ENCODE measurements at places on chromosomes 5 and 9. TPM values are rescaled to one million over a fixed set of nuclear protein-coding genes. Genes with fewer than 3 reads are reported as not detected.

DNA sequence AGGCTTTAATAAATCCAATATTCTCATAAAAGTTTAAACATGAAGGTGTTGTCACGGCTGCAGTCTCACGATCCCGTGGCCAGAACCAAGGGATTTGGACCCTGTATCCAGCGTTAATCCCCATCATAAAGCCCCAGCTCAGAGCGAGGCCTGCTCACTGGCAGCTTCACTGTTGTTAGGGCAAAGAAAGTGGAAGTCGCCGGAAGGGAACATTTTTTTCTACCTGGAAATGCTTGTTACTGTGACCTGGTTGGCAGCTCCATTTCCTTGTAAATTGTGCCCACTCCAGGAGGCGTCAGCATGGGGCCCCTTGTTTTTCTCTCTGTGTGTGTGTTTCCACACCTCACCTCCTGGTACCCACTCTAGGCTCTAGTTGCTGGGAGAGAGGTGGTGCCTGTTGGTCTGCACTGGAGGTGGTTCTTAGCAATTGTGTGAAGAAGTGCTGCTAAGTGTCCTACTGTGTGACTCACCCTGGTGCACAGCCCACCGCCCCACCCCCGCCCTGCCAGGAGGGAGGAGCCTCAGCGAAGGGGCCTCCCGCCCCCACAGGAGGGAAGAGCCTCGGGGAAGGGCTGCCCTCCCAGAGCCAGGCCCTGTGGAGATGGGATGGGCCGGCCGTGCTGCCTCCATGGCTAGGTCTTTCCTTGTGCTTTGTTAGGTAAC lies 105.1 kb downstream of the EHMT1 start:
- DNase-seq = peak; percentile 19
- H3K4me1 ChIP-seq = peaks cover 4% of the 10 kb centered on the region
- no peak overlapping the region for H3K27ac ChIP-seq
- no peaks in the 10 kb centered on the region for H3K27me3 ChIP-seq
- H3K4me3 ChIP-seq = no peak overlapping the region
- H3K36me3 ChIP-seq = peaks cover 6% of the 10 kb centered on the region

DNA sequence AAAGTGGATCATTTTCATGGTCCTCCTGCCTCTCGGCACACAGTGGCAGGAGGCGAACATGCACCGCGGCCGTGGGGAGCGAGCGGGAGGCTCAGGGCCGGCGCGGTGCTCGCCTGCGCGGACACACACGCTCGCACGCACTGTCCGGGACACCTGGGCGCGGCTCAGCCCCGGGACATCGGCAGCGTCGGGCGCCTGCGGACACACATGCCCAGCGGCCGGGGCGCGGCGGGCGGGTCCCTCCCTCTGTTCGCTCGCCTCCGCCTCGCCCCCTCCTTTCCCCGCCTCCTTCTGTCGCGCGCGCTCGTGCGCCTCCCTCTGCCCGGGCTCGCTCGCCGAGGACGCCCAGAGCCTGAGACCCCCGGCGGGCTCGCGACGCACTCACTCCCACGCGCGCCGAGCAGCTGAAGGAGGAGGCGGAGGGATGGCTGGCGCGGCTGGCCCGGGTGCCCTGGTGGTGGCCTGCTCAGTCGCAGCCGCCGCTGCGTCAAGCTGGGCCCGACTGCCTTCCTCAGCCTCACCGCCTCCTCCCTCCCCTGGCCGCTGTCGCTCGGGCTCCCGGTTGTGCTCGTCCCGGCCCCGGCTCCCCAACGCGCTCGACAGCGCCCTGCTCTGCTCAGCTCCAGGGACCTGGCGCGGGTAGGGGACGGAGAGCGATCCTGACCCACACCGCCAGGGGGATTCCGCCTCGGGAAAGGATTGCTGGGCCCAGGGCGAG lies at the start of gene FRMD3:
Gene FRMD3 (minus strand): TSS at position 230 of the 718 bp plus-strand sequence. CDS start 170 bp downstream, at position 60.
- H3K27ac ChIP-seq = no peak within 1 kb of the TSS
- H3K4me1 ChIP-seq = peaks cover 6% of the 10 kb centered on the region
- peak; percentile 48 for DNase-seq
- peaks cover 10% of the 10 kb centered on the region for H3K27me3 ChIP-seq
- H3K36me3 ChIP-seq = no peaks in the 10 kb centered on the region
- H3K4me3 ChIP-seq = peak within 1 kb of the TSS; percentile 63

GRCh38 chr9:99722877-99723276 lies 98.8 kb upstream of the NR4A3 start:
- no peaks in the 10 kb centered on the region for H3K36me3 ChIP-seq
- DNase-seq = no peak
- no peak overlapping the region for H3K27ac ChIP-seq
- no peaks in the 10 kb centered on the region for H3K4me1 ChIP-seq
- no peaks in the 10 kb centered on the region for H3K27me3 ChIP-seq

DNA sequence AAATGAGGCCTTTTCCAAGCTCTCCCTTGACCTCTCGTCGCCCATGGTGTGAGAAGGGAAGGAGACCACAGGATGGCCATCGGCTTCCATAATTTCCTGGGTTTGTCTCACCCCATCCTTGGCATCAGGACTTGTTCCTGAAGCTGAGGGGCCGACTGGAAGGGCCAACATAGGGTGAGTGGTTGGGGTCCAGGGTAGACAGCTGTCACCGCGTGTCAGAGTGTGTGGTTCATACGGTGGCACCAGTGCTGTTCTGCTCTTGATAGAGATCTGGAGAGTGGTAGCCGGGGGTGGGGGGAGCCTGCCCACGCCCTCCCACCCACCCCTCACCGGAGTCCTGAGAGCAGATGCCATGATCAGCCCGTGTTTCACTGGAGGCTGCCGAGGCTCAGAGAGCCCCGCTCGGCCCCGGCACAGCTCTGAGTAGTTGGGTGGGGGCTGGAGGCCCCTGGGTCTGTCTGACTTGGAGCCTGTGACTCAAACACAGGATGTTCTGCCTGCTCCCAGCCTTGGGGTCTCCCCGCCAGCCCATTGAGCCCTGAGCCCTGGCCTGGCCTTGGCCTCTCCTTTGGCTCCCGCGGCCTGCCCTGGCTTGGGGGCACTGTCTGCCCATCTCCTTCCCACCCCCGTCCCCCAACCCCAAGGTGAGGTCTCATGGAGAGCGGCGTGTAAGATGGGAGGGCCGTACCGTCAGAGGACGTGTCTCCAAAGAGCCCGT lies 53.1 kb upstream of the IER5L start:
- DNase-seq = no peak
- H3K27me3 ChIP-seq = no peaks in the 10 kb centered on the region
- H3K36me3 ChIP-seq = no peaks in the 10 kb centered on the region
- peaks cover 1% of the 10 kb centered on the region for H3K4me1 ChIP-seq
- H3K27ac ChIP-seq = no peak overlapping the region
- H3K4me3 ChIP-seq = no peak overlapping the region

GRCh38 chr9:114643001-114643400 lies 14.6 kb downstream of the TEX53 start:
- DNase-seq = no peak
- no peaks in the 10 kb centered on the region for H3K36me3 ChIP-seq
- H3K27me3 ChIP-seq = no peaks in the 10 kb centered on the region
- no peaks in the 10 kb centered on the region for H3K4me1 ChIP-seq

DNA sequence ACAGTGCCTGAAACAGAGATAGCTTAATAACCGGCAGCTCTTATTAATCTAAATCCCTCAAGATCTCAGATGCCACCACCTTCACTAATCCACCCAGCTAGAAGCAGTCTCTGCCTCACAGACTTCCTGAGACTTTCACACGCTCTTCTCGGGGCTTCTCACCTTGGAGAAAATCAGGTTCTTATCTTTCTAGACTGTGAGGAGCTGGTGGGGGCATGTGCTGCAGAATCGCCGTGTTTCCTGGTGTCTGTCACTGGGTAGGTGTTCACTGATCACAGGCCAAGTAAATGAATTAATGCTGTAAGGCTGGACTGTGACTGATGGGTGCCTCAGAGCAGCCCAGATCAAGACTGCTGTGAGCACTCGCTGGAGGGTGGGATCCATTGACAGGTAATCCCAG lies 101.7 kb downstream of the PSD2 start:
- H3K4me3 ChIP-seq = no peak overlapping the region
- no peak for DNase-seq
- no peak overlapping the region for H3K27ac ChIP-seq
- no peaks in the 10 kb centered on the region for H3K36me3 ChIP-seq
- H3K4me1 ChIP-seq = no peaks in the 10 kb centered on the region
- H3K27me3 ChIP-seq = peaks cover 49% of the 10 kb centered on the region

- peak overlapping the region; percentile 98 for H3K27ac ChIP-seq
- peaks cover 13% of the 10 kb centered on the region for H3K4me1 ChIP-seq
- H3K4me3 ChIP-seq = peak overlapping the region; percentile 87
- H3K36me3 ChIP-seq = no peaks in the 10 kb centered on the region
Measured at GRCh38 chr5:133052317-133053175, 733 bp downstream of the HSPA4 start.

DNA sequence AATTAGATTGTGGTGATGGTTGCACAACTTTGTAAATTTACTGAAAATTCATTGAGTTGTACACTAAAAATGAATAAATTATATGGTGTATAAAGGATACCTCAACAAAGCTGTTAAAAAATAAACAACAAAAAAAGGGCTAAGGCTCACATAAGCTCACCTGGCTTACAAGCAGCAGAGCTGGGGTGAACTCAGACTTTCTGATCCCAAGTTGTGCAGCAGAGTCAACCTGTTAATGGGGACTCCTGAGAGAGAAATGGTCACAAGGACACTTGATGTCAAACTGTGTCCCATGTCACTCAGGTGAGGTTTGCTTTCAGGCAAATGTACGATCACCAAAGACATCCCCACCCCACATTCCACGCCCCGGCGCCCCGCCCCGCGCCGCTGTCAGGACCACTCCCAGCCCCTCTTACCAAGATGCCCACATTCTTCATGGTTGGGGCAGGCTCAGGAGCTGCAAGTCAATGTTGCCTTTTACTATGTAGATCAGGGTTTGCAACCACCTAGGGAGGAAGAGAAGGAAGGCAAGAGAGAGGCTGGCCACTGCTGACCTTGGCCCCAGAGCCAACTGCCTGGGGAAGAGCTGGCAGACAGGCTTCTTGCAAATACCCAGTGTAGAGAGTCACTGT lies 22.4 kb upstream of the SLC36A1 start:
- H3K4me1 ChIP-seq = no peaks in the 10 kb centered on the region
- H3K27ac ChIP-seq = no peak overlapping the region
- H3K27me3 ChIP-seq = peaks cover 5% of the 10 kb centered on the region
- DNase-seq = no peak
- no peak overlapping the region for H3K4me3 ChIP-seq

Gene SPATA31A7
- total RNA-seq = not detected

Gene IL5
- total RNA-seq = not detected

Gene BTF3
- total RNA-seq = 524 TPM

Data from astrocyte (in vitro differentiated cells and primary cell).